ENCODE measurements at places on chromosomes 11 and 22.

DNA sequence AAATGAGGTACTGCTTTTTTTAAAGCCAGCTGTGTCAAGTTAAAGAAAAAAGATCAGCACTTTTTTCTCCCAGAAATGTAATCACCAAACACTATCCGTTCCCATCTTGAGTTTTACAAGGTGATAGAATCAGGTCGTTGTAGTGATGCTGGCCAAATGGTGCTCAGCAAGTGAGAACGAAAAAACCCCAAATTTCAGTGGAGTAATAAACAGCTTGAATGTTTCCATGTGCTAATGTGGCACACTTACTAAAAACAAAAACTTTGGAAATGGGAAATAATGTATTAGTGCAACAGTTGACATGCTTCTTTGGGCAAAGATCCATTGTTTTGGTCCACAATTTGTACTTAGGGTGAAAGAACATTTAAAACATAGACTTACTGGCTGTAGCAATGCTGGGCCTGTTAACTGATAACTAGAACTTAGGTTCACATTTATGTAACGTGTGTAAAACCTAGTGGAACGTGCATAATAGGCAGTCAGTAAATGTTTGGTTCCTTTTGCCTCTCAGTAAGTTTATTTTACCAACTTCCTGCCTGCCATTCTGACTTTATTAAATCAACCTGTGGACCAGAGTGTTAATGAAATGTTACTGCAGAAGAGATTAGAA, 15.4 kb upstream of the GDPD4 start:
- no peak for DNase-seq

- no peak for DNase-seq
Measured at GRCh38 chr11:66987924-66988637, 13.0 kb downstream of the C11orf86 start.

DNA sequence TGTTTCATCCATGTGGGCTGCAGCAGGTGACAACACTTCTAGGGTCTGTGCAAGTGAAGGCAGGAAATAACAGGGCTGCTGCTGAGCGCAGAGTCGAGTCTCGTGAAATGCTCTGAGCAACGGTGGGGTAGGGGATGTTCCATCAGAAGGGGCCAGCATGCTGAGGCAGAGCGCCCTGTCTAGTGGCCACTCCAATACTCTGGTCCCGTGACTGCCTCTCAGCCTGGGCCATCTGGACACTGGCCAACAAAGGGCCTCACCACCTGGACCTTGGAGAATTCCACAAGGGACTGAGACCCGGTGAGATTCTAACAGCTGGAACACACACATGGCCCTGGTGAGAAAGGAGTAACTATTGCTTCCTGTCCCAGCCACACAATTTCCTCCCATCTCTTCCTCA, 375.7 kb downstream of the SHANK2 start:
- no peak for DNase-seq

DNA sequence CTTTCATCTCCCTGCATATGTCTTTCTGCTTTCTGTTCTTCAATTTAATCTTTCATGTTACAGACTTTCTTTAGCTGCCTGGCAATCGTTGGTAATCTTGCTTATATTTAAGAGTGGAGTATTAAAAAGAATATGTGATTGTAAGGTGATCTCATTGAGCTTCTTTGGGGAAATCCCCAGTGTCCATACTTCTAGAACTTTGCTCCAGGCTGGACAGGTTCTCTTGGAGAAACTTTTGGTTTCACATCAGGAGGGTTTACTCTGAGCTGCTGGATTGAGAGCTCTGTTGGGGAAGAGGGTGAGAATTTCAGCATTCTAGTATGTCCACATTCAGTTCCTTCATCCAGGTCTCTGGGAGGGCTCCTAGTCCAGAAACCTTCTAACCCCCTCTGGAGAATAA, 16.1 kb downstream of the LRRC75B start:
- no peak for DNase-seq

GRCh38 chr11:14384338-14384737, 25.4 kb upstream of the RRAS2 start:
- no peak for DNase-seq

GRCh38 chr11:103832762-103833161, 203.7 kb upstream of the DDI1 start:
- DNase-seq, result no peak

DNA sequence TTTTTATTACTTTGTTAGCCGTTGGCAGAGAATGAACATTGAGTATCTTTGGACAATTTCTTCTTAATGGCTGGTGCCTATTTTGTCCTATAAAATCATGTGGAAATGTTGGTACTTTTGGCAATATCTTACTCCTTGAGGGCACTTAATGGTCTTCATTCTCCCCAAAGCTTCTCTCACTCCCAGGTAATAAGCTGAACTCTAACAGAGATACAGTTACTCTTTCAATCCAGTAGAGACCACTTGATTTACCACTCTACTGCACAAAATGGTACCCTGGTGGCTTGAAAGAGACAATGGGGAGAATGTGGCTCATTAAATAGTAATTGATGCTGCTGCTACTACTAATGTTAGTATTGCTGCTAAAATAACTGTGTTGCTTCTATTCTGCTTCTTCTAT, 53.0 kb downstream of the MAML2 start:
- no peak for DNase-seq

DNA sequence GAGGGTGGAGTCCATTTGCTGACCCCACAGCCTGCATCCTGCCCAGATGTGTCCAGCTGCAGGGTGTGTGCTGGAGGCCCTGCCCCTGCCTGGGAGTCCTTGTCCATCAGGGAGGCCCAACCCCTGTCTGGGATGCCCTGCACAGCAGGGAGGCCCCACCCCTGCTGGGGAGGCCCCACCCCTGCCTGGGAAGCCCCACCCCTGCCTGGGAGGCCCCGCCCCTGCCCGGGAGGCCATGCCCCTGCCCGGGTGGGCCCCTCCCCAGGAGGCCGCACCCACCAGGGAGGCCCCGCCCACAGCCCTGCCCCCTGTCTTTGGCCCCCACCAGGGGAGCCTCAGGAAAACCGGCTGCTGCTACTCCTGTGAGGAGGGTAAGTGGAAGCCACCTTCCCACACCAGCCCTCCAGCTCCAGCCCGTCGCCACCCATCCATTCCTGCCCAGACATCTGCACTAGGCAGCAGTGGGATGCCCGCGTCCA, 37.2 kb downstream of the MUC5B start:
- no peak for DNase-seq

GRCh38 chr11:129167315-129167714, 24.8 kb downstream of the ARHGAP32 start:
- DNase-seq, result no peak

- DNase-seq, result no peak
Measured at GRCh38 chr11:41446107-41446506, 13.3 kb downstream of the LRRC4C start.

DNA sequence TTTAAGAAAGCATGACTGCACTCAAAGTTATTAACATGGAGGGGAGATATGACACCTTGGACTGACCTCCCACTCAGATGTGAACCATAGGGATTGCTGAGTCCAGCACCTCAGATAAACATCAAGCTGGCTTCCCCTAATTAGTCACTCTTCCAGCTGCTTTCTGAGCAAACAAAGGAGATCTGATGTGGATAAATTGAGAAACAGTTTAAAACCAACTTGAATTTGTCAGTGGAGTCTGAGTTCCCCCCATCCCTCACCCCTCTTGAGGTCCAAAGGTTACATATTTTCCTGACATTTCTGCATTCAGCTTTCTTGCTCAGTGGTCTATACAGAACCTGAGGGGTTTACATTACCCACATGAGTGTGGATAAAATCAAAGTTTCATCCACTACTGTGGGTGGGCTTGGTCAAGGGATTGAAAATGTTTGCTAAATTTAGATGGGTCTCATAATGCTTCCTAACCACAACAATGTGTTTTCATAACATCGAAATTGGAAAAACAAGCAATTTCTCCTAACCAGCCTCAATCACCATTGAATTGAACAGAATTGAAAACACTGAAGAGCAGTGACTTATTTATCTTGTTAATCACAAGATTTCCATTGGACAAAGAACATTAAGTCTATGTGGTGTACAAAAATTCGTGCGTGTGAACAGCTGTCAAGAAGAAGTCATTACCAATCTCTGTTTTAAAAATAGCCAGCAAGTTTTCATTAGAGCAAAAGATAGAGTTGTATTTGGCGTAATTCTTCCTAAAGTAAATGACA, 292.3 kb downstream of the METTL15 start:
- no peak for DNase-seq

GRCh38 chr11:63015521-63016215, at the start of gene SLC22A8:
TSS of gene SLC22A8 (minus strand) at chr11:63015841. CDS start at chr11:63014958, 883 bp downstream.
- no peak for DNase-seq

DNA sequence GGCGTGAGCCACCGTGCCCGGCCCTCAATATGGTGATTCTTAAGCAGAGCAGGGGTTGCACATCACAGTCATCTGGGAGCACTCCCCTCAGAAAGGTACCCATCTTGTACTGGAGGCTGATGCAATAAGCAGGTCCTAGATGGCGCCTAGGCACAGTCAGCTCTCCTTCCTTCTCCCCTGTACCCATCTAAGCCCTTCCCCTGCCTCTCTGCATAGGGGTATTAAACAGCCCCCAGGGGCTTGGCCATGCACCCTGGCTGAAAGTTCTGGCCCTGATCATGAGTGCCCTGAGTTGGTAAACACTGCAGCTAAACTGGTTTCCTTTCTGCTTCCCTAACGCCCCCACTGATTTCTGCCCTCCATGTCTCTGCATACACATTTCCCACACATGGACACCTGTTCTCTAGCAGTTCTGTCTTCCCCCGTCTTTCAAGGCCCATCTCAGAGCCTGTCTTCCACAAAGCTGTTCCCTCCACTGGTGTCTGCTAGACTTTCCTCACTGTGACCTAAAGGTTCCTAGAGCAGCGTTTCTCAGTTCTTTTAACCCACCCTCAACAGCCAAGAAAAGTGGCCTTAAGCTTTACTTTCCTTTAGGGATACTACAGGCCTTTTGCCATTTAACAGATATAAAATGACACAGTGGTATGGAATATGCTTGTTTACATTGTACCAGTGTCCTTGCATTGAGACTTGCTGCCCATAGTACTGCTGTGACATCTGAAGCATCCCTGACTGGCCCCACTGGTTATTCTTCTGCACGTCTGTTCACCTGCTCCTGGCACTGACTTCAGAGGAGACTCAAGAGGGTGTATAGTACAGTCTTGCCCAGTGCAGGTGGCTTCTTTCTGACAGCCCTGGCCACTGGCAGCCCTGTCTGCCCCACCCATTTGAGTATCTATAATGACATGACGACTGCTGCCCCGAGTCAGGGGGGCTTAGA, 15.6 kb downstream of the UBE2L3 start:
- no peak for DNase-seq

GRCh38 chr11:69442807-69443137, 38.7 kb upstream of the LINC01488 start:
- DNase-seq, result no peak

GRCh38 chr22:44892243-44892642, 117.6 kb downstream of the PHF21B start:
- DNase-seq, result no peak

DNA sequence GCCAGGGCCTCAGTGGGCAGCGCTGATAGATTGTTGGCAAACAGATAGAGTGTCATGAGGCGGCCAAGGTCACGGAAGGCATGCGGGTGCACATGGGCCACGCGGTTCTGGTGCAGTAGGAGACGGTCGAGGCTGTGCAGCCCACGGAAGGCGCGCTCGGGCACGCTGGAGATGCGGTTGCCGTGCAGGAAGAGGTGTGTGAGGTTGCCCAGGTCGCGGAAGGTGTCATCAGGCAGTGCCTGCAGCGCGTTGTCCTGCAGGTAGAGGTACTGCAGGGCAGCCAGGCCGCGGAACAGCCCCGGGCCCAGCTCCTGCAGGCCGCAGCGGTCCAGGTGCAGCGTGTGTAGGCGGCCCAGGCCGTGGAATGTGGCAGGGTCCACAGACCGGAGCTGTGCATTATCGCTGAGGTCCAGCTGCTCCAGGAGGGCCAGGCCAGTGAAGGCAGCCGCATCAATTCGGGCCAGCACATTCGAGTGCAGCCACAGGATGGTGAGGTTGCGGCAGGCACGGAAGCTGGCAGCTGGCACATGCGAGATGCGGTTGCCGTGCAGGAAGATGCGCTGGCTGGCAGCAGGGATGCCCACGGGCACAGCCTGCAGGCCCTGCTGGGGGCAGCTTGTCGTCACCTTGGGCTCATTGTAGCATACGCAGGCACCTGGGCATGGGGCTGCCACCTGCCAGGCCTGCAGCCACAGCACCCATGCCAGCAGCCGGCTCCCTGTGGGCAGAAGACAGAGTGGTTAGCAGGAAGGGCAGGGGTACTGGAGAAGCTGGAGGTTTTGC, 25.5 kb downstream of the RTN4R start:
- DNase-seq, result no peak

DNA sequence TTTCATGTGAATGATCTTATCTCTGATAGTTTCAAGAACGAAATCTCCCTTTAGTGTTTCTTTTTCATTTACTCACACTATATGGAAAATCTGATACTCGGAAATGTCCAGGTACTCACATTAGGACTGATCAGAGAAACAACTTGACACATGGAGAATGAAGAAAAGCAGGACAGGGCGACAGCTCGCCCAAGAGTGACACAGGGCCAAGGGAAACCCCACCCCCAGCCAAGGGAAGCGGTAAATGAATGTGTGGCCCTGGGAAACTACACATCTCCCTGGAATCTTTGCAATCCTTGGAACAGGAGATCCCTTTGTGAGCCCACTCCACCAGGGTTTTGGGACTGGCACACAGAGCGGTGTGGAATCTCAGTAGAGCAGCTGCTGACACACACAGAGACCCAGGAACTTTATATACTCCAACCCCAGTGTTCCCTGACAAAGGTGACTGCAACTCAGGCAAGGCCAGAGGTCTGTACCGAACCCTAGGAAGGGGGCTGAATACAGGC, 303.7 kb upstream of the ARHGAP42 start:
- no peak for DNase-seq

- DNase-seq, result no peak
Measured at GRCh38 chr11:58513747-58514367, 6.0 kb upstream of the OR5B21 start.

DNA sequence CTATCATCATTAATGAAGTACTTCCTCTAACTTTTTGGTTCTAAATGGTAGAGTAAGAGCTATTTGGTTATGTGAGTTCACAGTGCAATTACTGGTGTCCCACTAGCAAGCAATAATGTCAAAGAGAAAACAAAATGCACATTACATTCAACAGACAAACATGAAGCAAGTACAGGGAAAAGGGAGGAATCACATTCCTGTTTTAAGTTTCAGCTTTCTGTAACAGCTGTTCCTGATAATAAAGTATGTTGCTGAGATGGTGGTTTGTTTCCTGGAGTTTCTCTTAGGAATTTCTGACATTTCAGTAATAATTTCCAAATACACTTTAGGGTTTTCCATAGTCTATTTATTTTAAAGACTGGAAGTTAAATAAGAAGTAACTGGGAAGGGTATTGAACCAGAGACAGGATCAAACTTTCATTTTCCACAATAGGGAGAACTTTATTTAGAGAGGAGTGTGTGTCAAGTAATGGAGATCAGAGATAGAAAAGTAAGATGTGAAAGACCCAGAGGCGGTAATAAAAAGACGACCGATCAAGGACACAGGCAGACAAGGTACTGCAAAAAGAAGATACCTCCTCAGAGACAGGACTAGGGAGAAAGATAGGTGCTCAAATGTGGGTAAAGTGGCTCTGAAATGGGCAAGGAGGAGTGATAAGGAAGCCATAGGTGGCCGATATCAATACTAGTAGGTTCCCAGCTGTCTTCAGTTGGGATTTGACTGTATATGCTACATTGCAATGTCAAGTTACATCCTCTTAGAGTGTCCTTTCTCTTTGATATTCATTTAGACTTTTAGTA, 20.8 kb upstream of the CLNS1A start:
- DNase-seq, result no peak

GRCh38 chr22:28142361-28142961, 223.4 kb upstream of the PITPNB start:
- no peak for DNase-seq

Data from amygdala (tissue), 56 donors.